ENCODE measurements at places on chromosomes 6 and 20.

GRCh38 chr6:163985710-163986109 lies 571.2 kb downstream of the QKI start:
- DNase-seq: no peak

GRCh38 chr6:27130668-27131428 lies 116.7 kb upstream of the PRSS16 start:
- DNase-seq: no peak

GRCh38 chr6:32868257-32868788 lies 14.3 kb downstream of the PSMB9 start:
- peak; percentile 84 for DNase-seq

GRCh38 chr6:36326356-36326995 lies 10.2 kb downstream of the BNIP5 start:
- no peak for DNase-seq

DNA sequence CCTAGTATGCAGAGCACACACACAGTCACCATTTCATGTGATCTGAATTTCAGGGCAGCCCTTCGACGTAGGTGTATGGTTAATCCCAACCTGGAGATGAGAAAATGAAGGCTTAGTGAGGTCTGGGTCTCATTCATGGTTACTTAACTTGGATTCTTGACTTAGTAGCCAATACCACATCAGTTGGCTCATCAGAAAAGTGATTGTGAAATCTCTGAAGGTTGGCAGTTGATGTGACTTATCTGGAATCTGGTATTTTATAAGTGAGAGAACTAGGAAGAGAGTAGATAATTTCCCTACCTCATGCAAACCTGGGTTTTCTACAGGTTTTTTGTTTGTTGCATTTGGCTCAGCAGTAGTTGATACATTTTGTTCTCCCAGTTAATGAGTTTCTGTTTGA lies 123.7 kb downstream of the CCDC170 start:
- no peak for DNase-seq

DNA sequence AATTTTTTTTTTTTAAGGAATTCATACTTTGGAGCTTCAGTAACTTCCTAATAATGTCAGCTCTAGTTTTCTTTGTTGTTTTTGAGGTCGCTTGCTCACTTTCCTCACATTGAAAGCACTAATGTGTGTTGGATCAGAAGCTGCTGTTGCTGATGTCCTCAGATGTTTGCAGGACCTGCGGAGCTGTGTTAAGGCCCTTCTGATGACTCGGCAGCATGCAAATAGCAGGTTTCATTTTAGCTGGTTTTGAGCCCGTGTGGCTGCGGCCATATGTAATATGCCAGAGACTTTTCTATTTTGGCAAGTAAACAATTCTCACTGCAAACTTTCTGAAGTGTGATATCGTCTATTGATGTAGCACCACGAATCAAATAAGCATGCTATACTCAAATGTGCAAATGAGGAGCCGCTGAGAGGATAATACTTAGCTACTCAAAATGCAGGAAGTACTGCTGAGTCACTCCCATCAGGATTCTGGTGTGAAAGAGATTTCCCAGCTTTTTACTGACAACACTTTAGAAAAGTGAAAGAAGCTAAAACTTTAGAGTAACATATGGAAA lies 187.8 kb downstream of the SASH1 start:
- DNase-seq: peak; percentile 61

DNA sequence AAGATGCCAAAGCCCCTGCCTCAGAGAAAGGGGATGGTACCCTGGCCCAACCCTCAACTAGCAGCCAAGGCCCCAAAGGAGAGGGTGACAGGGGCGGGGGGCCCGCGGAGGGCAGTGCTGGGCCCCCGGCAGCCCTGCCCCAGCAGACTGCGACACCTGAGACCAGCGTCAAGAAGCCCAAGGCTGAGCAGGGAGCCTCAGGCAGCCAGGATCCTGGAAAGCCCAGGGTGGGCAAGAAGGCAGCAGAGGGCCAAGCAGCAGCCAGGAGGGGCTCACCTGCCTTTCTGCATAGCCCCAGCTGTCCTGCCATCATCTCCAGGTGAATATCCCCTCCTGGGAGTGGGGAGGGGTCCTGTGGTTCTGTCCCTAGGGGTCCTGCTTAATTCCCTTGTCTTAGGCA lies 1.1 kb downstream of the MYLK2 start:
- no peak for DNase-seq

DNA sequence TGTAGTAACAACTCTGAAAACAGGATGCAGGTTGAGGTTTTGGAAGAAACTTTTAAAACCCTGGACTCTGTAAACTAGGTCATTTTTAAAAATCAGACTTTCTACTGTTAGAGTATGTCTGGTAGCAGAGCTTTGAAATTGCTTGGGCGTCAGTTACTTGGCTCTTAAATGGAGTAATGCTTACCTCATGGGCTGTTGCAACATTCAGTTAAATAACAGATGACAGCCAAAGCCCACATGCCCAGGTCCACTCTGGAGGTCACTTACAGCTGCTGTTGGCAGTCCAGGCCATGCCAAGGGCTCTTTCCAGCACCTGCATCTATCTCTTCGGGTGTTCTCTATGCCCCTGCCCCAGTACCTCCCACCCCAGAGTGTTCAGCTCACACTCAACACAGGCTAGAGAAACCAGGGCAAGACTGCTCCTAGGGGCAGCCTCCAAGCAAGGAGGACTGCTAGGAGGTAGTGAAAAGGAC lies 96.4 kb downstream of the BANF2 start:
- no peak for DNase-seq

DNA sequence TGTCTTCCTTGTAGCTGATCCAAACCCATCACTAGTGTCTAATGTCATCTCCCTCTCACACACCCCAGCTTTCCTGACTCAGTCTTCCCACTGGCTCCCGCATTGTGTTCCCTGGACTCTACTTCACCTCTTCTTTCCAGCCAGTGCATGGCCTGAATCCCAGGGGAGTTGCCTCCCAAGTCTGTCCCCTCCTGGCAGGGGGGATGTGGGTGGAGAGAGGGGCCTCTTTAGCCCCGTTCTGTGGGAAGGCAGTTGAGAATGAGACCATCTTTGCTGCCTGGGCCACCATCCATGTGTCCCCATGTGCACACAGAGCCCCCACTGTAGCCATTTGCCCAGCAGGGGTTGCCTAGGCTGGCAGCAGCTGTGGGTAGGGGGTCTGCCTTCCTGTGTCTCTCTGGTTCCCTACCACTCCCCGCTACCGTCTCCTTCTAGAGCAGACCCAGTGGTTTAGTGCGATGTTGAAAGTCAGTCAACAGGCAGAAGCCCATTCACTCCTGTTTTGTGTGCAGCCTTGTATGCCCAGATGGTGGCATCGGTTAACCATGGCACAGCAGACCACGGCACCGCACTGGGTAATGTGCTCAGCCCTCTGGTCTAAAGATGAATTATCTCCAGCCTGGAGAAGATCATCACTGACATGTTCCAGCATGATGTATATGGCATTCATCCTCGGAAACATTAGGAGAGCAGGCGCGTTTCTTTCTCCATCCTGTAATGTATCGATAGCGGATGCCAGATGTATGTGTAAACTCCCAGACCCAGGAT lies 178.8 kb upstream of the SNX9 start:
- no peak for DNase-seq

GRCh38 chr6:56516003-56516402 lies 126.7 kb downstream of the DST start:
- DNase-seq: no peak

GRCh38 chr6:68044264-68044663 lies 590.8 kb upstream of the ADGRB3 start:
- DNase-seq: no peak

- DNase-seq: no peak
These were observed 28.1 kb downstream of the NFYA start for GRCh38 chr6:41100871-41101287.
